ENCODE measurements at places on chromosomes 11 and 22.

- no peak for DNase-seq
Observed at GRCh38 chr11:62856333-62856895, 17.0 kb upstream of the WDR74 start.

- no peak for DNase-seq
Observed at GRCh38 chr22:25120761-25121212, 78.9 kb upstream of the CRYBB3 start.

GRCh38 chr11:109041876-109042275 is 377.0 kb downstream of the DDX10 start:
- DNase-seq, result no peak

GRCh38 chr11:36258730-36259360 is 30.4 kb downstream of the COMMD9 start:
- peak; percentile 32 for DNase-seq

GRCh38 chr22:30291058-30291892 is 2.0 kb upstream of the CASTOR1 start:
- peak; percentile 86 for DNase-seq

GRCh38 chr22:37045958-37046357 is 5.6 kb upstream of the KCTD17 start:
- no peak for DNase-seq

GRCh38 chr11:124817036-124817435 is 16.8 kb upstream of the MSANTD2 start:
- DNase-seq, result no peak
